ENCODE measurements at places on chromosomes 5 and 9.

- DNase-seq: peak; percentile 74
These were observed 22.0 kb downstream of the ENHO start for GRCh38 chr9:34500623-34501267.

DNA sequence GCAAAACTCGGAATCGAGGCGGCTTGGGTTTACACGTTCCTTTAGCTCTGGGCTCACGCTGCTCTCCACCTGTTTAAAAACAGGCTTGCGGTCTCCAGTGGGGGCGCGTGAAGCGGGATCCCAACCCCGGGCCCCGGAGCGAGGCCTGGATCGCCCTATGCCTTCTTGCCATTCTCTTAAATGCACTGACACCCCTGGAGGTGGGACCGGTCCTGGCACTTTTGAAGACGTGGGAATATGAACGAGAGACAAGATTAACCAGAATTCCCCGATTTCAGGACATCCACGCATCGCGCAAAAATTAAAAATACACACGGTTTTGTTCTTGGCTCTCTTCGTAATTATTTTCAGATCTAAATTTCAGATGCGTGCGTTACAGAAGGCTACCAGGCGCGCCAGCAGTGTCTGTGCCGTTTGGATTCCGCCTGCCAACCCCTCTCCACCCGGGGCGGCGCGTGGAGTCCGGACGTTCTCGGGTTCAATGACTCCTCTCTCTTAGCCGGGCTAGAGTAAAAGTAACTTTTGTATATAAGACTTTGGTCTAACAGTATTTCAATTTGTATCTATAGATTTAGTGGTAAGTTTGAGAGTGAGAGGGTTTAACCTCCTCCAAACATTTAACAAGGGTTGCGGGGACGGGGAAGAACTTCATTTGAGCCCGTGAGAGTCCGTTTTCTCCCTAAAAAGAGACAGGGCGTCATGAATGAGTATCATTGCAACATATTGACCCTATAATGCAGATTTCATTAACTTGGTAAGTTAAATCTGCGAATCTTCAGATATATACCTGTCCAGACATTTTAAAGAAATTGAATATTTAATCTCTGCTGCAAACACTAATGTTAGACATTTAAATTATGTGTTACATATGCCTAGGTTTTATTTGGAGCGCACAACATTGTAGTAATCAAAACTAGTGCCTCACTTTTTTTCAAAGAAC lies 3.8 kb downstream of the FOXD1 start:
- DNase-seq: no peak

DNA sequence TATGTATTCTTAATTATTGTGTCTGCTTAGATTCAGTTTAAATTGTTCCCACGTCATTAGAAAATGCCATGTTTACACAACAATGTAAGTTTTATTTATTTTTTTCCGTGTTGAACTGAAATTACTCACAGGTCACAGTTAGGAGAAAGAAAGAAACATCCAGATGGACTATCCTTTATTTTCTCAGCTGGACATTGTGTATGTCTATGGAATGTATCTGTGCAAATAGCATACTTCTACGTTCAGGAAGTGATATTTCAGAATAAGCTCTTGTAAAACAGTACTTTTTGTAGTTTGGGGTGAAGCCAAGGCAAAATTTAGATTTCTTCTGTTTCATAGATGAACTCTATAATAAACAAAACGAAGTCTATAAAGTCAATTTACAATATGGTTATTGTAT lies 249.0 kb upstream of the ZNF608 start:
- no peak for DNase-seq

DNA sequence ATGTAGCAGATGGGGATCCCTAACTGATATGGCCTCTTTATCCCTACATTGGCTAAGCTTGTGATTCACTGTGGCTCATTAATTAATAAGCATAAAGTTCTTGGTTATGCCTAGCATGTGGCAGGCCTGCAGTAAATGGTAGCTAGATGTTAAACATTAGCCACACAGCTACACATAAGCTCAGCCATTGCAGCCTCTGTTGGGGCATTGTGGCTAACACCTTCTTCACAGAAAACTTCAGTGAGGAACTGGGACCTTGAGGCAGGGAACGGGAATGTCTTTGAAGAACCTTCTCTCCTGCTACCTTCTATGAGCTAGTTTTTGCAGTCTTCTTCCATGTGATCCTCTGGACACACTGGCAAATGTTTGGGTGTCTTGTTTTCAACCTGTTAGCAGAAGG lies 338.2 kb downstream of the NTRK2 start:
- no peak for DNase-seq

DNA sequence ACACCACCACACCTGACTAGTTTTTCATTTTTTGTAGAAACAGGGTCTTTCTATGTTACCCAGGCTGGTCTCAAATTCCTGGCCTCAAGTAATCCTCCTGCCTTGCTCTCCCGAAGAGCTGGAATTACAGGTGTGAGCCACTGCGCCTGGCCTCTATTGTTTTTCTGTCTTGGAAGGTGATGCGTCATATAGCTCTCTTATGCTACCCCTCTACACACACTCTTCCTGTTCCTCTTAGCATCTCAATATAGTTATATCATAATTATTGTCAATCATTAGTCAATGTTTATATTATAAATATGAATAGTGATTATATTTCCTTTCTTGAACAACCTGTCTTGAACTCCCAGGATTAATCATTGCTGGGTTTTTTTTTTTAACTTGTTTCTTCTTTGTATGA lies 7.3 kb downstream of the PKD2L2 start:
- DNase-seq: no peak

DNA sequence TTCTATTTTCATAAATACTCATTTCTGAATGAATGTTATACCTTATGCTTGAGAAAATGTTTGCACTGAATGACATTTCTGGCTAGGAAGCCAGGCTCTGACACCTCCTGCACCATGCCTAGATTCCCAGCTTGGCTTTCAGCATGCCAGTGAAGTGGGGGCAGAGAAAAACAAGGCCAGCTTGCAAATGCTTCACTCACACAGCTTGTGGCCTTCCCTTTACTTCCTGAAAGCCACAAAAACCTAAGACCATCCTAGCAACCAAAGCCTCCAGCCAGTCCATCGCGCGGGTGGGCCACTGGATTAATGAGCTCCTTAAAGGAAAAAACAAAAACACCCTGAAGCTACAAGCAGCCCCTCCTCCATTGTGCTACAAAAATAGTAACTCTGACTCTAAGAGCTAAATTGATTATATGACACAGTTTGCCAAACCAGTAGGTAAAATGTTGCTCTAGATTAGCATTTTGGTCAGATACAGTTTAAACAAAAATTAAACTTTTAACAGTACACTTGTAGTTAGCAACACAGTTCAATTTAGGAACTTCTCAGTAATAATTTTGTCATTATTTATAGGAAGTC lies 159.9 kb downstream of the TSSK1B start:
- no peak for DNase-seq

Data from GM13977 (cell line).